Esophagus muscularis mucosa (tissue), 4 donors: ENCODE measurements at places on chromosomes 3 and 15.

- DNase-seq = no peak
Observed at GRCh38 chr3:118811236-118811732, 223.4 kb downstream of the IGSF11 start.

- no peak for DNase-seq
Observed at GRCh38 chr3:124374583-124374982, 355.7 kb upstream of the UMPS start.

DNA sequence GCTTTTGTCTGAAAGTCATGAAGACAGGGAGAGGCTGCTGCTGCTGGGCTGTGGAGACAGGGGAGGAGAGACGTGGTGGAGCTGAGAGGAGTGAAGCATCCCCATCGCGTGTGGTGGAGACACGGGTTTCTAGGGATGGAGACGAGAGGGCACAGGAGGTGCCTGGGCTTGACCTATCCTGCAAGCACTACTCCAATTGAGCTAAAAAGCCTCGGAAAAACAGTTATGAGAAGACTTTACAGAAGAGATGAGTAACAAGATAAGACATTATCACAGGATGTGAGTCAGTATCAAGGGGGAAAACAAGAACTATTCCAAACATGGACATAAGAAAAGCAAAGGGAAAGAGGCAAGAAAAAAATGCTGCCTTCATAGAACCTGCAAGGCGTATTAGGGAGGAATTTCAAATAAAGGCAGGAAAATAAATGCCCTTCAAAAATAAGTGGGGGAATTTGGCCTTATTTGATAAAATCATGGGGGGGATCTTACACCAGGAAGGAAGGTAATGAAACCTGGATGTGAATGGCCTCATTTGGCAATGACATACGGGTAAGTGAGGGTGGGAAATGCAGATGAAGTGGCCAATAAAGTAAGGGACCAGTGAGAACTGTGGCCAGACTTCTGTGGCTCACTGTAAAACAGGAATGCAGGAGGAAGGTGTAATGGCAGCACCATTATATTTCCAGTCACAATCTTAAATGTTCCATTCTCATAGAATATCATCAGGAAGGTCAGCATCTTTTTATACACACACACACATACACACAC lies 97.9 kb downstream of the PLD1 start:
- no peak for DNase-seq

- no peak for DNase-seq
Observed at GRCh38 chr3:129123314-129124060, 1.9 kb upstream of the RAB43 start.

- DNase-seq = no peak
Observed at GRCh38 chr15:40306908-40307307, 827 bp downstream of the PLCB2 start.

- DNase-seq = no peak
Observed at GRCh38 chr3:46565607-46566039, 479 bp downstream of the LRRC2 start.

GRCh38 chr3:52327486-52328290 lies 11.6 kb downstream of the DNAH1 start:
- DNase-seq = no peak

DNA sequence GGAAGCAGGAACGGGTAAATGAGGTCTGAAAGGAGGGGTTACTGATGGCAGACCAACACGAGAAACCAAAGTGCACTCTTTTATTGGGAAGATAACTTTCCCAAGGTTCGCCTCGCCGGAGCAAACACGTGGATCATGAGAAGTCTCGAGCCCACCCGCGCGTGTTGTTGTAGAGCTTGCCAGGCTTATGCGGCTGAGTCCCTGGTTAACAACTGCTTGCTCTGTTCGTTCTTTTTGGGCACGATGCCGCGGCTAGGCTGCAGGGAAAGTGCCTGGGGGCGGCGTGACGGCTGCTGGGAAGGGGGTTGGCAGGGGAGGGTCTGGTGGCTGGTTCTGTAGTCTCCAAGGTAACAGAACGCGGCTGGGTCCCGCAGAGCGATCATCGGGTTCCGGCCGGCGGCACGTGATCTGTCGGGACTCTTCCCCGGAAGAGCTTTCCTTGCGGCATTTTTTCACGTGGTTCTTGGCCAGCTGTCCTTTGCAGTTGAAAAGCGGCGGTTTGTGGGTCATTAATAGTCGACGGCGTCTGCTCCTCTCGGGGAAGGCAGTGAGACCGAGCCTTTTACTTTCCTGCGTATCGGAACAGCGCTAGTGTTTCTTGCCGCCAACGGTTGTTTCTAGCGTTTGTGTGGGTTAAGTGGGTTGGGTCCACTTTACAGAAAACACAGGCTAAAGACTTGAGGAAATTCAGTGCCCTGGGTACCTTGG lies 1.5 kb downstream of the MGA start:
- peak; percentile 96 for DNase-seq

- DNase-seq = no peak
Observed at GRCh38 chr3:31732548-31732947, 199.8 kb downstream of the STT3B start.

- no peak for DNase-seq
Observed at GRCh38 chr3:16523778-16524177, 10.3 kb upstream of the RFTN1 start.

GRCh38 chr15:57343048-57343447 lies 33.3 kb upstream of the CGNL1 start:
- DNase-seq = no peak

DNA sequence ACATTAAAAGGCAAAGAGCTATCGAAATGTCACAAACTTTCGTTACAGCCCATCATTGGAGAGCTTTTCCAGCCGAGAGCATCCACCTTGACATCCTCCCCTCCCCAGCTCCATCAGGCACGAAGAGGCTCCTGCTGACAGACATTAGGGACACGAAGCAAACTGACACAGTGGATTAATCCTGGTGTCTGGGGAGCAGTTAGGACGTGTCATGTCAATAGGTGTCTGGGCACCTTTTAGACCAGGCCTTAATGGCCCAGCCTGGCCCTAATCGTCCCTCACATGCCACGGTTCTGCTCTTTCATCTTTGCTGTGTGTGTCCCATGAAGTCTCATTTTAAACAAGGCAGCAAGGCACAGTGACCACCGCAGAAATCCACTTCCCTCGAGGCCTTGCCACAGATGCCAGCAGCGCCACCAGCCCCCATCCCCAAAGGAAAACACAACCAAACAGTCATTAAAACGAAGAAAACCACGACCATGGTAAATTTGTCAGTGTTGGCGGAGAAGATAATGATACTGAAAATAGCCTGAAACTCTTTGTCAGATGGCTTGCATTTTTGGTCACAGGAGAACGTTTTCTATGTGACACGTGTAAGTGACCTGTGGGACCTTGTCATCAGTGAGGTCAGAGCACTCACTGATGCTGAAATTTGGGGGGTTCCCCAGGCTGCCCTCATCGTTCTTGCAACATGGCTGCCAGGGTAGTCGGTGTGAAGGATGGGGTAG lies 16.3 kb upstream of the PCSK6 start:
- peak; percentile 75 for DNase-seq

- no peak for DNase-seq
Observed at GRCh38 chr3:155070932-155071387, 9.2 kb upstream of the MME start.
